Activated naive CD4-positive, alpha-beta T cell treated with anti-CD3 and anti-CD28 coated beads, Interleukin-2, amount 10 ng/mL, durations not matched to agents 7 days and 5 days (primary cell): ENCODE measurements at places on chromosomes 5 and 9.

DNA sequence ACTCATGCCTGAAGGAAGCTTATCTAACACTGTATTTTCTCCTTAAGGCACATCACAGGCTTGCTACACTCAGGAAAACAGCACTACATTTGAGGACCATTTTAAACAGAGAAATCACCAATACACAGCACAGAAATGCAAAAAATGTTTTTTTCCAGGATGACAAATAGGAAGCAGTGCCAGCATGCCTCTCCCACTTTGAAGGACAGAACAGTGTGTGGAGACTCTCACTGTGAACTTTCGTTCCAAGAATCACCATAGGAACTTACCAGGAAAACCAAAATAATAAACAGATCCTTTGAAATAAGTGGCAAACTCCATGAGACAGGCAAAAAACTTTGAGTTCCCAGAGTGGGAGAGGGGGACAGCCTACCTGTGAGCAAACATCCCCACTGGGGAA lies 217.8 kb upstream of the MAST4 start:
- no peaks in the 10 kb centered on the region for H3K36me3 ChIP-seq
- H3K27ac ChIP-seq, result no peak overlapping the region
- no peaks in the 10 kb centered on the region for H3K4me1 ChIP-seq
- no peak for DNase-seq
- H3K27me3 ChIP-seq, result peaks cover 8% of the 10 kb centered on the region

DNA sequence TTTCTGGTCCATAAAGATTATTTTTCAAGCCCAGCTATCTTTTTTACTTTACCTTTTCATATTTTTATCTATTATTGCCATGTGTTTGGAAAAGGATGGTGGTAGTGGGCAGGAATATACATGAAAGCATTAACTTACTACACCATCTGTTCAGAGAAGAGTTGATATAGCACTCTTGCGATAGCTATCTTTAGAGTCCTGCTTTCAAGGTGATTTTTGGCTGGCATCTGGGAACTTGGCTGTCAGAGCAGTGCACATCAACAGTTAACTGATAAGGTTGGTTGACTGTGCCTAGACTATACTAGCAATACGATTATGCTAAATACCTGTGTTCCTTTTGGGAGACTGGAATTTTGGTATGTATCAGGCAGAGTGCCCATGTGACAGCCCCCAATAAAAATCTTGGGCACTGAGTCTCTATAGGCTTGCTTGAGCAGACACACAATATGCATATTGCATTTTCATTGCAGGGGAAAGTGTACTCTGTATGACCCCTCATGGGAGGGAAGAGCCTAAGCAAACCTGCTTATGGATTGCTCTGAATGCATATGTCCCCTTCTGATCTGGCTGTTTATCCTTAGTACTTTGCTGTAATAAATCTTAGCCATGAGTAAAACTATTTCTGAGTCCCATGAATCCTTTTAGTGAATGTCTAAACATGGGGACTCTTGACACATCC lies 227.6 kb upstream of the C9orf72 start:
- H3K27me3 ChIP-seq, result no peaks in the 10 kb centered on the region
- H3K4me3 ChIP-seq, result no peak overlapping the region
- H3K27ac ChIP-seq, result no peak overlapping the region
- no peak for DNase-seq

- no peaks in the 10 kb centered on the region for H3K36me3 ChIP-seq
- no peak overlapping the region for H3K27ac ChIP-seq
- no peaks in the 10 kb centered on the region for H3K27me3 ChIP-seq
- H3K4me1 ChIP-seq, result no peaks in the 10 kb centered on the region
- no peak for DNase-seq
These were observed 599.3 kb upstream of the TLE4 start for GRCh38 chr9:78972303-78972999.

GRCh38 chr9:135525241-135526088 lies 4.2 kb downstream of the LCN1 start:
- no peak overlapping the region for H3K4me3 ChIP-seq
- H3K4me1 ChIP-seq, result no peaks in the 10 kb centered on the region
- DNase-seq, result no peak

- H3K4me1 ChIP-seq, result no peaks in the 10 kb centered on the region
- no peak overlapping the region for H3K27ac ChIP-seq
- H3K4me3 ChIP-seq, result no peak overlapping the region
- H3K36me3 ChIP-seq, result no peaks in the 10 kb centered on the region
- H3K27me3 ChIP-seq, result no peaks in the 10 kb centered on the region
- no peak for DNase-seq
These were observed 119.5 kb upstream of the CTNND2 start for GRCh38 chr5:12023614-12024241.

- no peak overlapping the region for H3K4me3 ChIP-seq
- DNase-seq, result no peak
- no peak overlapping the region for H3K27ac ChIP-seq
- H3K27me3 ChIP-seq, result no peaks in the 10 kb centered on the region
These were observed 607.9 kb upstream of the TLE4 start for GRCh38 chr9:78963911-78964310.

GRCh38 chr9:135479469-135480052 lies at the start of gene PPP1R26:
Gene PPP1R26, plus strand, starts transcription at chr9:135479782. Its CDS starts 4,729 bp downstream, at chr9:135484511.
- no peak for DNase-seq
- H3K4me1 ChIP-seq, result peaks cover 8% of the 10 kb centered on the region
- no peaks in the 10 kb centered on the region for H3K36me3 ChIP-seq
- H3K27me3 ChIP-seq, result peaks cover 78% of the 10 kb centered on the region
- no peak within 1 kb of the TSS for H3K27ac ChIP-seq

- no peak overlapping the region for H3K27ac ChIP-seq
- no peak for DNase-seq
- no peaks in the 10 kb centered on the region for H3K27me3 ChIP-seq
- H3K4me3 ChIP-seq, result no peak overlapping the region
- no peaks in the 10 kb centered on the region for H3K4me1 ChIP-seq
- H3K36me3 ChIP-seq, result no peaks in the 10 kb centered on the region
These were observed 74.9 kb downstream of the FBXL7 start for GRCh38 chr5:15574806-15575325.

DNA sequence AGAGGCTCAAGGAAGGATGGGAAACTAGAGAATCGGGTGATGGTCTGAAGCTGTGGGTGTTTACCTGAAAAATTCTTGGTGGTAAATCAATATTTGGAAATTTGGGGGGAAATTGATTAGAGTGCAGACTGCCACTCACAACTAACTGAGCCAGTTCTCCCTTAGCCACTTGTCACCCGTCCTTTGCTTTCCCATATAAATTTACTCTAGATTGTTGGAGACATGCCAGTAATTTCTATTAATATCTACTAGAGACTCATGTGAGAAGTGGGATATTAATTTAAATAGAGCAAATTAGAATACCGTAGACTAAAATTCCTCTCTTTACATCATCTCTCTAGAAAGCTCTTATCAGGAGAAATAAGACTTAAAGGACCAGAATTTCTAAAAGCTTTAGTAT lies 471.3 kb upstream of the DAB2 start:
- no peaks in the 10 kb centered on the region for H3K27me3 ChIP-seq
- H3K27ac ChIP-seq, result no peak overlapping the region
- no peak overlapping the region for H3K4me3 ChIP-seq
- H3K36me3 ChIP-seq, result no peaks in the 10 kb centered on the region
- H3K4me1 ChIP-seq, result no peaks in the 10 kb centered on the region

GRCh38 chr9:81465468-81466011 lies 223.8 kb downstream of the TLE1 start:
- H3K4me3 ChIP-seq, result no peak overlapping the region
- no peaks in the 10 kb centered on the region for H3K4me1 ChIP-seq
- DNase-seq, result no peak

- H3K27me3 ChIP-seq, result no peaks in the 10 kb centered on the region
- no peak overlapping the region for H3K4me3 ChIP-seq
- H3K36me3 ChIP-seq, result no peaks in the 10 kb centered on the region
- DNase-seq, result no peak
These were observed 141.5 kb upstream of the FBXL17 start for GRCh38 chr5:108523360-108523759.

GRCh38 chr9:131738293-131739132 lies 1.4 kb downstream of the RAPGEF1 start:
- H3K4me1 ChIP-seq, result peaks cover 67% of the 10 kb centered on the region
- H3K27ac ChIP-seq, result peak overlapping the region; percentile 87
- H3K27me3 ChIP-seq, result no peaks in the 10 kb centered on the region
- peaks cover 34% of the 10 kb centered on the region for H3K36me3 ChIP-seq
- peak overlapping the region; percentile 88 for H3K4me3 ChIP-seq

GRCh38 chr5:160108124-160108523 lies 11.1 kb downstream of the PWWP2A start:
- H3K36me3 ChIP-seq, result peaks cover 29% of the 10 kb centered on the region
- no peak for DNase-seq
- H3K4me3 ChIP-seq, result no peak overlapping the region
- H3K4me1 ChIP-seq, result peaks cover 2% of the 10 kb centered on the region

DNA sequence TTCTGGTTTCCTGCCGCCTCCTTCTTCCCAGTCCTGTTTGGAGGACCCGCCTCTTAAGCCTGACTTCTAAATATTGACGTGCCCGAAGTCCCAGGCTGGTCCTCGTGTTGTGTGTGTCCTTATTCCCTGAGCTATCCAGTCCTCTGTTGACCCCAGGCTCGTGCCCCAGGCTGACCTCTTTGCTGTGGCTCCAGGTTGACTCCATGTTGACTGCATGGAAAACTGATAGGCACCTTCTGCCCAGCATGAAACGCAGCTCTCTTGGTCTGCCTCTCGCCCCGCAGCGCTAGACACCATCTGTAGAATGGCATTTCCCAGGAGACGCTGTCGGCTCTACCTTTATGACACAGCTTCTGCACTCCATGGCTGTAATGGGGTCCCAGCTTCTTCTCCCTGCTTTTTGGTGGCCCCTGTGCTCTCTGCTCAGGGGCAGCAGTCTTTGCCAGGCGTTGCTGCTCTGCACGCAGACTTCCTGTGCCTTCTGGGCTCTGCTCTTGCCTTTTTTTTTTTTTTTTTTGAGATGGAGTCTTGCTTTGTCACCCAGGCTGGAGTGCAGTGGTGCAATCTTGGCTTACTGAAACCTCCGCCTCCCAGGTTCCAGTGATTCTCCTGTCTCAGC lies 28.4 kb downstream of the EHMT1 start:
- peak; percentile 25 for DNase-seq
- H3K4me1 ChIP-seq, result peaks cover 39% of the 10 kb centered on the region
- H3K36me3 ChIP-seq, result peaks cover 44% of the 10 kb centered on the region
- peak overlapping the region; percentile 47 for H3K27ac ChIP-seq

- no peak for DNase-seq
- no peaks in the 10 kb centered on the region for H3K4me1 ChIP-seq
- H3K27me3 ChIP-seq, result peaks cover 4% of the 10 kb centered on the region
- H3K27ac ChIP-seq, result no peak overlapping the region
These were observed 173.3 kb upstream of the POC5 start for GRCh38 chr5:75890546-75890945.

- DNase-seq, result no peak
- H3K27ac ChIP-seq, result no peak overlapping the region
- peaks cover 46% of the 10 kb centered on the region for H3K27me3 ChIP-seq
- H3K4me1 ChIP-seq, result no peaks in the 10 kb centered on the region
- H3K36me3 ChIP-seq, result no peaks in the 10 kb centered on the region
These were observed 8.7 kb upstream of the GFI1B start for GRCh38 chr9:132969783-132970182.

- peak overlapping the region; percentile 95 for H3K27ac ChIP-seq
- peaks cover 18% of the 10 kb centered on the region for H3K36me3 ChIP-seq
- H3K4me1 ChIP-seq, result peaks cover 30% of the 10 kb centered on the region
- H3K27me3 ChIP-seq, result no peaks in the 10 kb centered on the region
- DNase-seq, result no peak
- H3K4me3 ChIP-seq, result peak overlapping the region; percentile 95
These were observed 1.2 kb downstream of the SCAMP1 start for GRCh38 chr5:78361631-78361993.

DNA sequence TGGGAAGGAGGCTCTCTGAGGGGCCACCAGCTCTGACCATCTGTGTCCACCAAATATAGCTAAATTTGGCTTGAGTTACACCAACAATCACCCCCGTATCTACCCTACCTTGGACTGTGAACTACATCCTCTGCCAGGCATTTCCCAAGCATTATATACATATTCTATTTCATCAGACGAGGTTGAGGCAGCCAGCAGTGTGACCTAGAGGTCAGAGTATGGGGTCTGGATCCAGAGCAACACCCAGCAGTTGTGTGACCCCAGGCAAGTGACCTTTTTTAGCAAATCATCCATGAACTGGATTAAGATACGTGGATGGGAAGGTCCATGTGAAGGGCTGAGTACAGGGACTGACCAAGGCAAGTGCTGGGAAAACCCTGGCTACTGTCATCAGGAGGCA lies 180.6 kb downstream of the HSPA4 start:
- H3K4me3 ChIP-seq, result no peak overlapping the region
- peaks cover 4% of the 10 kb centered on the region for H3K4me1 ChIP-seq
- DNase-seq, result no peak
- no peak overlapping the region for H3K27ac ChIP-seq

DNA sequence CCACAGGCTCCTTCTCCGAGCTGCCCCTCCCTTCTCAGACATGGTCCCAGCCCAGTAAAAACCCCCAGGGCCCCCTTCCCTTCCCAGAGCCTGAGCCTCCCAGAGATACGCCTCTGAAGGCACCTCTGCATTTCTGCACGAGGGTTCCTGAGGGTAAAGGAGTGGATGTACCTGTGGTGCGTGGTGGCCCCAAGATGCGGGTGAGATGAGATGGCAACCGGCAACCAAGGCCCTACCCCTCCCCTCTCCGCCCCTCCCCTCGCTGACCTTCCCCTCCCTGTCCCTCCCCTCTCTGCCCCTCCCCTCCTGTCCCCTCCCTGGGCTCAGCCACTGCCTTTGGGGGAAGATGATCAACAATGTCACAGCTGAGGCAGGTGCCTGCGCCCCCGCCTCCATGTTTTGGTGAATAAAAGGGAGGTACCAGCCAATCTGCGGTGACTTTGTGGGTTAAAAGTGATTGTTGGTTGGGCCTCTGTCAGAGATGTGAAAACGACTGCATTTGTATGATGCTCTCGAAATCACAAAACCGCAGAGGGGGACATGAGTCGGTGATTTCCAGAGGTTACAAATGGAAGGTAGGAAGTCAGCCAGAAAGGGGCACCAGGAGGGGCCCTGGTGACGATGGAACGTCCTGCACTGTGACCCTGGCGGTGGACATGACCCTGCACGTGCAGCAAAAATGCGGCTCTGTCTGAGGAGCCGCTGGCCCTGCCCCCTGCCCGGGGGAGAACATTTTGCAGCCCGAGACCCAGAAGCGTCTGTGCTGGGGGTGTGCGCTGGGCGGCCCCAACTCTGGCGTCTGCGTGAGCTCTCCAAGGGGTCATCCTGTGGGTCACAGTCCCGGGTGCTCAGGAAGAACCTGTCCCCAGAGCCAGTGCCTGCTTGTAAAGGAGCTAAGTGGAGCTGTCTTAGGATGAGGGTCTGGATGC lies 3.7 kb downstream of the LCN9 start:
- no peak overlapping the region for H3K27ac ChIP-seq
- no peaks in the 10 kb centered on the region for H3K4me1 ChIP-seq
- no peak overlapping the region for H3K4me3 ChIP-seq
- no peaks in the 10 kb centered on the region for H3K36me3 ChIP-seq
- H3K27me3 ChIP-seq, result no peaks in the 10 kb centered on the region

DNA sequence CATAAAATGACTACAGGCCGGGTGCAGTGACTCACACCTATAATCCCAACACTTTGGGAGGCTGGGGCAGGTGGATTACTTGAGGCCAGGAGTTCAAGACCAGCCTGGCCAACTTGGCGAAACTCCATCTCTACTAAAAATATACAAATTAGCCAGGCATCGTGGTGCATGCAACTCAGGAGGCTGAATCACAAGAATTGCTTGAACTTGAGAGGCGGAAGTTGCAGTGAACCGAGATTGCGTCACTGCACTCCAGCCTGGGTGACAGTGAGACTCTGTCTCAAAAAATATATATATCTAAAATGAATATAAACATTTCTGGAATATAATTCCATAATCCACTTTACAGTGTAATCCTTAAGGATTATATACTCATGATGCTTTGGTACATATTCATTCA lies 66.5 kb downstream of the TEX10 start:
- H3K4me3 ChIP-seq, result no peak overlapping the region
- no peaks in the 10 kb centered on the region for H3K4me1 ChIP-seq
- H3K27me3 ChIP-seq, result no peaks in the 10 kb centered on the region
- no peak for DNase-seq
- H3K36me3 ChIP-seq, result peaks cover 53% of the 10 kb centered on the region
- no peak overlapping the region for H3K27ac ChIP-seq
